ENCODE measurements at places on chromosomes 16 and 17.

- no peak for DNase-seq
Measured at GRCh38 chr16:29876594-29877249, 13.7 kb upstream of the CDIPT start.

GRCh38 chr17:68641276-68642117, 40.3 kb upstream of the FAM20A start:
- DNase-seq, result no peak

GRCh38 chr17:5405400-5405799, 14.1 kb downstream of the NUP88 start:
- DNase-seq, result no peak

GRCh38 chr16:1363501-1364041, 11.8 kb downstream of the GNPTG start:
- DNase-seq, result peak; percentile 57

DNA sequence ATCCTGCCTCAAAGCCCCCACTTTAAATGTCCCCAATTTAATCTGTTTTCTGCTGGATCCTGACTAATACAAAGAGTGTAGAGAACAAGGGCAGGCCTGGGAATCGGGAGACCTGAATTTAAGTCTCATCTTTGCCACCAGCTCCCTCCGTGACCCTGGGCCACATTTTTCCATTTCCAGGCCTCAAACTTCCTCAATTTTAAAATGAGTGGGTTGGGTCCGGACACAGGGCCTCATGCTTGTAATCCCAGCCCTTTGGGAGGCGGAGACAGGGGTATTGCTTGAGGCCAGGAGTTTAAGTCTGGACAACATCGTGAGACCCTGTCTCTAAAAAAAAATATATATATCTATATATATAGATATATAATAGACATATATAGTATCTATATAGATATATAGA, 61.4 kb downstream of the SRL start:
- DNase-seq, result no peak

- DNase-seq, result no peak
Measured at GRCh38 chr17:49022391-49022941, 25.3 kb downstream of the IGF2BP1 start.

GRCh38 chr16:85525420-85526184, 87.5 kb upstream of the GSE1 start:
- no peak for DNase-seq

- no peak for DNase-seq
Measured at GRCh38 chr17:4026255-4026654, 62.0 kb upstream of the ATP2A3 start.

- DNase-seq, result no peak
Measured at GRCh38 chr17:17538417-17539391, 42.5 kb upstream of the RASD1 start.

DNA sequence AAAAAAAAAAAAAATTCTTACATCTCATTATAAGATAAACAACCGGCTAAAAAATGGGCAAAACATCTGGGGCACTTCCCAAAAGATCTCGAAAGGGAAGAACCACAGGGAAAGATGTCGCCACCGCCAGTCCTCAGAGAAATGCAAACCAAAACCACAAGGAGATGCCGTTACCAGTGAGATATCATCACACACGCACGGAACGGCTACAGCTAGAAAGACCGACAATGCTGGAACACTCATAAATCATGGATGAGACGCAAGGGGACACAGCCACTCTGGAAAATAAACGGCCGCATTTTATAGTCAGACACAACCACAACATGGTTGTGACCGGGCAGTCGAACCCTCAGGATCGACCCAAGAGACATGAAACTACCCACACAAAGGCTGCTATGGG, 24.5 kb downstream of the WDR45B start:
- no peak for DNase-seq

DNA sequence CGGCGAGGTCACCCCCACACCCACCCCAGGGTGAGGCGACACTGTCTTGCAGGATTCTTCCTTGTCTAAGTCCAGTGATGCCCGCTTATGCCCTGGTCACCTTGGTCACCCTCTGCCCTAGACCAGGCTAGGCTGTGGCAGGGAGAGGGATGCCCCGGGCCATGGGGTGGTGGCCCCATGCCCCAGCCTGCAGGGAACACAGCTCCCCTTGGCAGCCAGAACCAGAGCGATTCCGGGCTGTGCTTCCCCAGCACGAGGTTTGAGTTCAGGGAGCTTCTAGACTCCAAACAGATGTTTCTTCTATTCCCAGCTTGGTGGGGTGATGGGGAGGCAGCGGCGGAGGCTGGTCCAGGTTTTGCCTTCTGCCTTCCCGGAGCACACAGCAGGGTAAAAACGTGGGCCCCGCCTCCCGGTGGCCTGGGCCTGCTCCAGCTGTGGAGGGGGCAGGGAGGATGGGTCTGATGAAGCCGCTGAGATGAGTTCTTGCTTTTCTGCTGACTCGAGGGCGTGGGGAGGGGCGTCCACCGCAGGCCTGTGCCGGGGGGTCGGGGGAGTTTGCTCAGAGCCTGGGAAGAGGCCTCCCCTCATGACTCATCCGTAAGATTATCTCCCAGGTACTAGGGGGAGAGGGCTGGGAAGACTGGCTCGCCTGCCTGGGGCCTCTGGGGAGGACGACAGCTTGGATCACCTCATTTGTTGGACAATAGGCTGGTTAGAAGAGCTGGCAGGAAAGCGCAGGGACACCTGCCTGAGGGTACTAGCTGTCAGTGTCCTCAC, 15.4 kb downstream of the SMTNL2 start:
- peak; percentile 65 for DNase-seq

DNA sequence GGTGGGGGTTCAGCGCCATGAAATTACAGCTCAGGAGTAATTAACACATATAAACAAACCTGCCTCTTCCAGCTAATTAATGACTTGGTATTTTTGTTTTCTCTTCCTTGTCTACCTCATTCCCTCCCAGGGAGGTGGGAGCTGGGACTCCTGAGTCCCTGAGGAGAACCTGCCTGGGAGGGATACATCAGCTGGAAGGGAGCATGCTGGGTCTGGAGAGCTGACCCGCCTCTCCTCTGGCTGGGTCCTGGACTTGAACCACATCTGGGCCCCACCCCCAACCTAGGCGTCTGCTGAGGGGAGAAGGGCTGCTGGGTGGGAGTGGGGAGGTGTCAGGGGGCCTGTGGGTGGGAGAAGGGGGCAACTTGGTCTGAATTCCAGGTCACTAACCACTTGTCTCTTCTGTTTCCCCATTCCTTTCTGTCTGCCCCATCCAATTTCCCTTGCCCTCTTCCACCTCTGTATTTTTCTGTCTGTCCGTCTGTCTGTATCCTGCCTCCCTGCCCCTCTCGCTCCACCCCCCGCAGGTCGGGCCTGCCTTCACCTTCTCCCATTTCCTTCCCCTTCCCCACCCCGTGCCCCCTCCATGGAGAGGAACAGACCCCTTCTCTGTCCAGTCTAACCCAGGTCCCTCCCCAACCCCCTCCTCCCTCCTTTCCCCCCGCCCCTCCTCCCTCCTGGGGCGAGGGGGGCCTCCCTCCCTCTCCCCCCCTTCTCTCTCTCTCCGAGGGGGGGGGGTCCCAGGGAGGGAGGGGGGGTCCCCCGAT, at the start of gene NLGN2:
NLGN2 (plus strand) TSS at position 361 of the 767 bp plus-strand sequence. CDS start 411 bp downstream, outside the sequence.
- no peak for DNase-seq

GRCh38 chr16:22763437-22764080, 50.4 kb upstream of the HS3ST2 start:
- no peak for DNase-seq

- DNase-seq, result no peak
Measured at GRCh38 chr17:16258901-16259300, 41.9 kb downstream of the PIGL start.

DNA sequence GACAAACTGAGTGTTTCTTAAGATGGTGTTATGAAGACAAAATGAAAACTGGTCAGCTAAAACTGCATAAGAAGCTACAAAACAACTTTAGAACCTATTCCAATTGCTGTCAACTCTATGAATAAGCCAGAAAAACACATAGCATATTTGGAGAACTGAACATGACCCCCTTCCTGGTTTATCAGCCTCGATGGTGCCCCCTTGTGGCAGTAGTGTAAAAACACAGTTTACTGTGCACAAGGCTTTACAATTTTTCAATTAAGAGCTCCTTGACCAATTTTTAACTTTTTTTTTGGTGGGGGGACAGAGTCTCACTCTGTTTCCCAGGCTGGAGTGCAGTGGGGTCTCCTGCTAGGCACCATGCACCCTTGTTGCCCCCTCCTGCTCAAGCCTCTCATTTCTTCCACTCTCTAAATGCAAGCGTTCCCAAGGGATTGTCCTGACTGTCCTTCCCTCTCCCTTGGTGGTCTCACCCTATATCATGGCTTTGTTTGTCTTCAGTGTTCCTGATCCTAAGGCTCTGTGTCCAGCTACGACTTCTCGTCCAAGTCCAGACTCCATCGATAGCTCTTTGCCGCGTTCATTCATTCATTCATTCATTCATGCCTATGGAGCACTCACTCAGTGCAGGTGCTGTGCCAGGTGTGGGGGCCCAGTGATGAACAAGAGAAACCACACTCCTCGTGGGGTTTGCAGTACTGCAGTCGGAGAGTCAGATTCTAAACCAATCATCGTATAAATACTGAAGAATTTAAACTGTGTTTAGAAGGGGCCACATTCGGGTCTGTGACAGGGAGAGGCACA, 7.5 kb downstream of the EIF1 start:
- DNase-seq, result peak; percentile 61

GRCh38 chr16:78256686-78257375, 157.4 kb downstream of the WWOX start:
- DNase-seq, result no peak

DNA sequence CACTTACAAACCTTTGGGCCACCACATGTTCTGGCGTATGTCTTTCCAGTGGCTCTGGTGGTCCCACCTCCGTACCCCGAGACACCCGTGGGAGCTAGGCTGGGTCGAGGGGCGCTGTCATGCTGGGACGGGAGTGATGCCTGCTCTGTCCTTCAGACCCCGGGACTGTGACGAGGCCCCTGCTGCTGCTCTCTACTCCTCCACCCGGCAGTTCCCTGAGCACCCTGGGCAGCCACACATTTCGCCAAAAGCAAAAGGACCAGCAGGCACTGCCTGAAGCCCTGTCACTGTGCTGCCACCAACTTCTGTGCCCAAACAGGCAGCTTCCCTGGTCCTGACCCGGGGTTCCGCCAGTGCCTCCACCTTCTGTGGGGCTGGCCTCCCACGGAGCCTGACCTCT, 15.5 kb downstream of the DOC2B start:
- no peak for DNase-seq

DNA sequence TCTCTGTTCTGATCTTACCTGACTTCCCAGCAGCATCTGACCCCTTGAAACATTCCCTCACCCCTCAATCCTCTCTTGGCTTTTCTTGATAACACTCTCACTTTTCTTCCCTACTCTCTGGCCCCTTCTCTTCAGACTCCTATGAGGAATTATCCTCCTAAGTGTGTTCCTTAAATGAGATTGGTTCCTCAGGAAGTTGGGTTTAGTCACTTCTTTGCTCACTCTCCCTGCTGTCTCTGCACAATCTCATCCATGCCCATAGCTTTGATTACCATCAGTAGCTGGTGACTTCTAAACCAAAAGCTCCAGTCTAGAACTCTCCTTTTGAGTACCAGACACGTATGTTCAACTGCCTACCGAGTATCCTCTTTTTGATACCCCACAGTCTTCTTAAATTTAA, 13.0 kb downstream of the MED24 start:
- DNase-seq, result no peak

GRCh38 chr16:54143934-54144571, 142.5 kb downstream of the IRX3 start:
- DNase-seq, result no peak

- DNase-seq, result no peak
Measured at GRCh38 chr16:70253291-70254106, 1.8 kb upstream of the EXOSC6 start.

- no peak for DNase-seq
Measured at GRCh38 chr16:61858988-61859387, 177.2 kb downstream of the CDH8 start.

GRCh38 chr17:28326114-28326513, 7.1 kb downstream of the TMEM97 start:
- DNase-seq, result no peak

DNA sequence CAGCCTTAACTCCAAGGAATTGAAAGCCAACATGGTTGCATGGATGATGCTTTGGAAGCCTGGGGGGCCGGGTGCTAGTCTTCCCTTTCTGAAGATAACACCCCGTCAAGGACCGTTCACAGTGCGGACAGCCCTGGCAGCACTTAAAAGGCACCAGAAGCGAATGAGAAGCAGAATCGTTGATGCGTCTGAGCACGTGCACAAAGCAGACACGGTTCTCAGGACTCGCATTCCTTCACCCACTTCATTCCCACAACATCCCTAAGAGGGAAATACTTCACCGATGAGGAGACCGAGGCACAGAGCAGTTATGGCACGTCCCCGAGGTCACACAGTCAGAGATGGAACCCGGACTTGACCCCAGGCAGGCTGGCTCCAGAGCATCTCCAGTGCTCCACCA, 14.2 kb downstream of the TRPV1 start:
- no peak for DNase-seq
